ENCODE measurements at places on chromosomes 5 and 9.
A peak's percentile ranks its signal among the peaks of the same experiment; 100 is the strongest.

- no peak for DNase-seq
These were observed 674 bp upstream of the TNFSF15 start for GRCh38 chr9:114806526-114806900.

DNA sequence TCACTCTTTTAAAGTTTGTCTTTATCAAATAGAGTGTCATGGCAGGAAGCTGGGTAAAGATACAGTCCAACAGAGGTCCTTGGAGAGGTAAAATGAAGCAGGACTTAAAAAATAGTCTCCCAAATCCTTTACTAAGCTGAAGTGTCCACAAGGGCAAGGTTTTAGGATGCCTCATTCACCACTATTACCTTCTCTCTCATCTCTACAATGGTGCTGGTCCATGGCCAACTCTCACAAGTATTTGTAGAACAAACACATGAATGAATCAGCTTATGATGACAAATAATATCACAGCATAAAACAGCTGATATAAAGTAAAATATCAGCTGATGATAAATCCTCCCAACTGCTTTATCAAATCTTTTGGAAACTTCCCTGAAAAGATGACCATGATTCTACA, 162.3 kb upstream of the ZNF462 start:
- DNase-seq = no peak

GRCh38 chr5:96790961-96791504, 16.7 kb downstream of the ERAP1 start:
- no peak for DNase-seq

- no peak for DNase-seq
These were observed 215.9 kb downstream of the MCTP1 start for GRCh38 chr5:95069021-95069420.

- no peak for DNase-seq
These were observed 5.0 kb downstream of the MAMDC4 start for GRCh38 chr9:136857166-136857565.

DNA sequence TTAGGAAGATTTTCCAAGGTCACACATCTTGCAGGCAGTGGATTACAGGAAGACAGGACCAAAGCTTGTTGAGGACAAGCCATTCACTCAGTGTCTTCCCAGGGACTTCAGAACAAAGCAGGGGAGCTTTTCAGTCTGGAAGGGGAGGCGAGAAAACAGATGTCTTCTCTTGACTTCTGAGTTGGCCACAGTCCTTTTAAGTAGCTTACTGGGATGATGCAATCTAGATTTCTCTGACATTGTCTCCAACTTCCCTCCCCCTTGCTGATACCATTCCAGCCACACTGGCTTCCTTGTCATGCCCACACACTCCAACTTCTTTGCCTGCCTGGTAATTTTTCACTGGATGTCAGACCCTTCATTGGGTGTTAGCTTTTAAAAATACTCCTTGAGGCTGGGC, 174.2 kb upstream of the TBC1D2 start:
- DNase-seq = no peak

DNA sequence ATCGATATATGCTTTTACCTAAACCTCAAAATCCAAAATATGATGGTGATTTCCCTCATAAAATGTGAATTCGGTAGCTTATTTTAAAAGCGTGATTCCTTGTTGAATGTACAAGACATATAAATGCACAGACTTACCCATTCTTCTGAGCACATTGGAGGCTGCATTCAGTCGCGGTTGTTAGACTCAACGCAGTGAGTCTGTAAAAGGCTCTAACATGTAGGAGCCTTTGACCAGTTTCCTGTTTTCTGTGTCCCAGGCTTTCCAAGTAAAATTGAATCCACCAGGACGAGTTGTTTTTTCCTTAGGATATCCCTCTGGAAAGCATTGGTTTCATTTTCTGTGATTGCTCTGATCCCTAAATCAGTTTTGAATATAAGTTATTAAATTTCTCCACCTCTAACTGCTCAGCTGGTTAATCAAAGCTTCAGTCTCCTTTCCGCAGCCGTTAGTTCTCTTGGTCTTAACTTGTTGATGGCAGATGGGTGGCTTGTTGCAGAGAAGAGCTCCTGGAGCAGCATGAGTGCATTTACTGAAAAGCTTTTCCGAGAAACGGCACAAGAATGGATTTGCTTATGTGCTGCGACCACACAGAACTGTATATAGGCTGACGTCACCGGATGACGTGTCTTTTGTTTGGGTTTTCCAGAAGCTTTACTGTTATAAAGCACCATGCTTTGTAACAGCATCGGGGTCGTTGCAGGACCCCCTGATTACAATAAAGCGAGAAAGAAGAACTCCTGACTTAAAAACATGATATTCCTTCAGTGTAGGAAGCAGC, at the start of gene LRRTM2:
Gene LRRTM2, minus strand, starts transcription at position 565 of the 781 bp plus-strand sequence. Its CDS starts 424 bp downstream, at position 141.
- DNase-seq = no peak

DNA sequence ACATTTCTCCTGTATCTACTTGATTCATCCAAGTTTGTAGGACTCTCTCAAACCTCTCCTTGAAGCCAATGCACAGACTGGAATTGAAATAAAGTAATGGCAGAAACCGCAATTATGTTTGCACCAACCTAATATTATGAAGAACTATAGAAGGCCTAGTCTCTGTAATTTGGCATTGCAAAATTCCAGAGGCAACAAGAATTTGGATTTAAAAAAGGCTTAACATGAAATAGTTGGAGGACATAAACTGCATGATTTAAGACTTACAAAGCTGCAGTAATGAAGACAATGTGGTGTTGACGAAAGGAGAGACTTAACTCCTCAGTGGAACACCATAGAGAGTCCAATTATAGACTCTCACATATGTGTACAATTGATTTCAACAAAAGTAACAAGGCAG, 117.8 kb upstream of the MINAR2 start:
- no peak for DNase-seq

- DNase-seq = no peak
These were observed 276.6 kb downstream of the DTWD2 start for GRCh38 chr5:118711727-118712126.

DNA sequence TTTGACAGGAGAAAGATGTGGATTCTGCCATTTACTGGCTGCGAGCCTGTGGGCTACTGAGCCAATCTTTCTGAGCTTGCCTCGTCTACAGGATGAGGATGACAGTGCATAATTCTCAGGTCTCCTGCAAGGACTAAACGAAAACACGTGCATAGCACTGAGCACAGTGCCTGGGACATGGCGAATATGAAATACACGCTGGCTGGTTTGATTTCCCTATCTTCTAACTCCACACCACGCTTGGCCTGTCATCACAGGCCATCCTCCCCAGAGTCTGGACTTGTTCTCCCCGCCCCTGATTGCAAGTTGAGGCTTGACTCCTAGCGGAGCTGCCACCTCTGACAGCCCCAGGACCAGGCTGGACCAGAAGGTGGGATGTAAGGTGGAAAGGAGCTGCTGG, 37.9 kb downstream of the ARPC5L start:
- no peak for DNase-seq

DNA sequence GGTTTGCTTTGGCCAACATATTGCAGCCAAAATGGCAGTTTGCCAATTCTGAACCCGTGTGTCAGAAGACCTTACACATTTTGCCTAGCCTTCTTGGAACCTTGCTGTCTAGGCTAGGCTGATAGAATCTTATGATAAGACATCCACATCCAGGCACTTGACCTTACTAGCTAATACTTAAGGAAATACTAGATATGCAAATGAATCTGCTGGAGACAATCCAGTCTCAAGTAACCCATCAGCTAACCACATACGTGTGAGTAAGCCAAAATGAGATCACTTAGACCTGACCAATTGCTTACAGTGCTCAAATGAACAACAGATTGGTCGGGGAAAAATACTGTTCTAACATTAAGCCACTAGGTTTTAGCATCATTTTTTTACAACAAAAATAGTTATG, 1504.6 kb upstream of the CDH9 start:
- no peak for DNase-seq

- DNase-seq = no peak
These were observed 154.6 kb upstream of the GNA14 start for GRCh38 chr9:77802515-77803293.

DNA sequence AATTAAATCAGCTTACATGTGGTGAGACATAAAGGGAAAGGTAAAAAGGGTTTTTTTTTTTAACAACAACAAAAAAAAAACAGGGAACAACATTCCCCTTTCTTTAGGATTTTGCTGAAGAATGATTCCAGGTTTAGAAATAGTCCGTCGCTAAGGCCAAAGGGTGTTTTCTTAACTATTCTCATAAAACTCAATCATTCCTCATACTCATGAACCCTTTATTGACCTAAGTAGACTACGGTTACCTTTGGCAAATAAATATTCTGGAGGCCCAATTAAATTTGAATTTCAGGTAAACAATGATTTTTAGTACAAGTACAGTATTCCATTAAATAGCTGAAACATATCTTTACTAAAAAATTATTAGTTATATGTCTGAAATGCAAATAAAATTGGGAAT, 55.6 kb upstream of the CCNG1 start:
- DNase-seq = no peak

- DNase-seq = no peak
These were observed 37.0 kb upstream of the PIK3R1 start for GRCh38 chr5:68178579-68178978.

DNA sequence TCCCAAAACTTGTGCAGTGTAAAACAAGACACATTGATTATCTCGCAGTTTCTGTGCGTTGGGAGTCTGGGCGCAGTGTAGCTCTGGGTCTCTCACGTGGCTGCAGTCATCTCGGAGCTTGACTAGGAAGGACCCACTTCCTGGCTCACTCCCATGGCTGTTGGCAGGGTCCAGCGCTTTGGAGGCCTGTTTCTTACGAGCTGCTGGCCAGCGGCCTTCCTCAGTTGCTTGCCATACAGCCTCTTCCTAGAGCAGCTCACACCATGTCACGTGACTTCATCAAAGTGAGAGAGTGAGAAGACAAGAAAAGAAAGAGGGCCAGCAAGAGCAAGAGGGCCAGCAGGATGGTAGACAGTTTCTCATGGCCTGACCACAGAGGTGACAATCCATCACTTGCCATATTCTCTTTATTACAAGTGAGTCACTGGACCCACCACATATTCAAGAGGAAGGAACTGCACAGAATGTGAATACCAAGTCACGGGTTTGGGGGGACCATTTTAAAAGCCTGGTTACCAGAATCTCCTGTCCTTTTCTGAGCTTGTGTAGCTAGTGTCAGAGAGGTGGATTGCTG, 36.2 kb downstream of the MCCC2 start:
- no peak for DNase-seq

GRCh38 chr5:132214491-132214890, 13.2 kb downstream of the P4HA2 start:
- no peak for DNase-seq

DNA sequence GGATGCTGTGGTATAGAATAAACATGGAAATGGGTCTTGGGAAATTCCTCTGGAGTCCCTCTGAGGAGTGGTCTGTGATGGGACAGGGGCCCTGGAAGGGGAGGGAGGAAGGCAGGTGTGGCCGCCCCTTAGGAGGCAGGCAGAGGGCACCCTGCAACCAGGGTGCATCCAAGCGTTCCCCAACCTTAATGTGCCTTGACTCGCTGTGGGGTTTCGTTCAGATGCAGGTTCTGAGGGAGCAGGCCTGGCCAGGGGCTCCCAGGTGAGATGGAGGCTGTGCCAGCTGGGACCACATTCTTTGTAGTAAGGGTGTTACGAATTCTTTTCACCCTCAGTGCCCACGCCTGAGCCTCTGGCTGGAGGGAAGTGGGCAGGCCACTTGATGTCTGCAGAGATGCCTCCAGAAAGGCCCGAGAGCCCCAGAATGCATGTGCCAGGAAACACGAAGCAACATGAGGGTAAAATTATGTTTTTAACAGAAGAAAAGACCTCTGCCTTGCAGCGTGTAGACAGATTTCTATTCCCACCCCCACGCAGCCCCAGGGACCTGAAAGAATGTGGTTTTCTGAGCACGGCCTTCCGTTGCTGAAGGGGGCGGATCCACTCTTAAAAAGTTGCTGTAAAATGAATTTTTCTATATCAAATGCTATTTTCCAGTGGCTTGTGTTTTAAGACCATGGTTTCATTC, 150.4 kb upstream of the IER5L start:
- DNase-seq = no peak

GRCh38 chr5:16467363-16468219, 2.0 kb upstream of the ZNF622 start:
- DNase-seq = no peak

GRCh38 chr9:36328798-36329411, 70.7 kb upstream of the GNE start:
- DNase-seq = peak; percentile 41

DNA sequence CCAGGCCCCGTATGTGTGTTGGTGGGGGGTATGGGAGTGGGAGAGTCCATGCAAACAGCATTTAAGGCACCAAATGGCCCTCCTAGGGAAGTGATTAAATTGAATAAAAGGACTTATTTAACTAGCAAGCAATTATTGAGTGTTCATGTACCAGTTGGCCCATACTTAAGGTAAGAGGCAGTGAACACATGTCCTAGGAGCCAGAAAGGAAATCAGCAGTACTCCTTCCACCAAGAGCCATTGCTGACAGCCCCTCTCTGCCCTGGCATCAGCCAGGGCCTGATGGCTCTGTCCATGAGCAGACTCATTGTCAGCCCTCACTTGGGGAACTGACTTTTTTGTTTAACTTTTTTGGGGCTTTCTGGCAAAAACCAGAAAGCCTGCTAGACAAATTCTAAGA, 10.4 kb upstream of the SHROOM1 start:
- no peak for DNase-seq

- DNase-seq = no peak
These were observed 10.0 kb downstream of the DDX4 start for GRCh38 chr5:55747778-55748318.

DNA sequence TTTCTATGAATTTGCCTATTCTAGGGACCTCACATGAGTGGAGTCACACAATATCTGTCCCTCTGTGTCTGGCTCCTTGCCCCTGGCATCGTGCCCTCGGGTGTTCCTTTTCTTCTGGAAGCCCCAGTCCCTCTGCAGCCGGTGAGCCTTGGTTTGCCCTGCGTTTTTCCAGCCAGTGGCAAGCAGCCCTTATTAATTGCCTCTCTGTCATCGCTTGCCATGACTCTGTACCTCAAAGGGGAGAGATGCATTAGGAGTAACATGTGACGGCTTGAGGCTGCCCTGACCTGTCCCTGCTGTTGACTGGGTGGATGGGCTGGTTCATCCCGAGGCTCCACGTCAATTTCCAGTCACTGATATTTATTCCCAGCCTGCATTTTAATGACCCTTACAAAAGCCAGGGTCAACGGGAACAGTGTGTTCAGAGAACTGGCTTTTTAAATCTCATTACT, 87.3 kb downstream of the CFAP90 start:
- peak; percentile 62 for DNase-seq

GRCh38 chr9:23765561-23765960, 60.5 kb downstream of the ELAVL2 start:
- no peak for DNase-seq

DNA sequence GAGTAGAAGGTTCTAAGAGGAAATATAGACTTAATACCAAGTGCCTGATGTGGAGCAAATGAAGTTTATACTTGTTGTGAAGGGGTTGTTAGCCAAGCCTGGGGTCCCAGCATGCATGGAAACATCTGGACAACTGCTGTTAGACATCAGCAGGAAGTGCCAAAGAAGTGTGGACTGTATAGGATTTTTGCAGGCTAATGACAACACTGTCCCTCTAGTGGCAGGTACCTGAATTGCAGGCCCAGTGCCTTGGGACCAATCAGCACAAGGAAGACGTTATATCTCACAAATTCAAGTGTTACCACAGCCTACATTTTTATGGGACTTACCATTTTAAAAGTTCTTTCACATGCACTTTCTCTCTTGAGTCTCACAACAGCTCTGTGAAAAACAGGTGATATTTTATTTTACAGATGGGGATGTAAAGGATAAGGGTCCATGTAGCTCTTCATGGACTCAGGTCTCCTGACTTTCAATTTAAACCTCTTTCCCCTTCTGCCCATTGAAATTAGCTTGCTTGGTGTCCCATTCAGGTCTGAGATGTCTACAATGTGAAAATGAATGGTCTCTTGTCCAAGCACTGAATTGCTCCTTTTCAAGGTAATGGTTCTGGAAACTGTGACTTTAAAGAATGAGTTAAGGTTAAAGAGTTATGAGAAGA, 89.0 kb upstream of the MAP1B start:
- no peak for DNase-seq

Data from NCI-H2081 treated with DMSO at 0.1 percent for 48 hours (cell line).